ENCODE measurements at places on chromosomes 11 and 22.

GRCh38 chr11:133830931-133831907 lies 14.1 kb downstream of the SPATA19 start:
- DNase-seq, result no peak

DNA sequence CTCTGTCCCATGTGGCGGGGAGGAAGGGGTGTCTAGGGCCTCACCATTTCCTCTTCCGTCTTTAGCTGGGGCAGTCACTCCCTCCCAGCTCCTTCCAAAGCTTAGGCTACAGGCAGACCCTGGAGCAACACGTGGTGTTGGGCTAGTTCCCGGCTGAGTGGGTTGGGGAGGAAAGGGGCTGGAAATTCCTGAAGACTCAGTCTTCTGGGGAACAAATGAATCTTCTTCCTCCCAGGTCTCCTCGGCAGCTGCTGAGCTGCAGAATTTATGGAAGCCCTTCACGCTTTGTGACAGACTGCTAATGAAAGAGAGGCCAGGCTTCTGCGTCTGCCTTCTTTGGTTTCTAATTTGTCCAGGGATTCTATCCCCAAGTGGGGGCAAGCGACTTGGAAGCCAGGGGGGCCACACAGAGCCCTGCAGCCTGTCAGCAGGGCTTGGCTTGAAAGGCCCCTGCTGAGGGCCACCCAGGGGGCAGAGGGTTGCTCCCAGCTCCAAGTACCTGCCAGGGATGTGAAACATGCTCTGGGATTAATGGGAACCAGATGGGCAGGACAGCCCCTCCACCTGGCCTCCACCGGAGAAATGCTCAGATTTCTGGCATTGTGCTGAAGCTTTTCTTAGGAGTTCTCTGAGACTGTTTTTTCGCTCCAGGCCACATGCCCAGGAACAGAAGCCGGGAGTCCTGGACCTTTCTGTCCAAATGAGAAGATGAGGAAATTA lies 123.1 kb downstream of the PKNOX2 start:
- no peak for DNase-seq

- no peak for DNase-seq
Observed at GRCh38 chr11:124310721-124311120, 3.0 kb downstream of the OR8D1 start.

DNA sequence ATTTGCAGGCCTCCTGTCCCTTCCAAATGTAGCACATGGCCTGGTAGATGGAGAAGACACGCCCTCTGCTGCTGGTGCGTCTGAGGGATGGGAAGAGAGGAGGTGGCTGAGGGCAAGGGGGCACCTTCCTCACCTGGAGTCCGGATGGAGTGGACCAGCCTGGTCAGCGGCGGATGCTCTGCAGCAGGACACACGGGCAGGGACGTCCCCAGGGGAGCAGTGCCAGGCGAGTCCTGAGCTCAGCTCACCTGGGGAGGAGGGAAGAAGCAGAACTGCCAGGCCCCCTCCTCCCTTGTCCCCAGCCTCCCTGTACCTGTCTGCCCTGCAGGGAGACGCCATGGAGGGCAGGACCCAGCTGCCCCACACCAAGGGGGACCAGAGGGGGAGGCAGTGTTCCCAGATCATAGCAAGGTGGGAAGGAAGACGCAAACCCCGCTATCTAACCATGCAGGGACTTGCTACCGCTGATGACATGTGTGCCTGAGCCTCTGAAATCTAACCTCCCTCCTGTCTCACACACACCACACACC lies 1495.9 kb downstream of the BRD1 start:
- no peak for DNase-seq

GRCh38 chr11:57313071-57313787 lies 11.5 kb downstream of the TNKS1BP1 start:
- no peak for DNase-seq

- DNase-seq, result peak; percentile 27
Observed at GRCh38 chr11:37450613-37451012, 852.6 kb upstream of the RAG2 start.

GRCh38 chr22:21045585-21046294 lies at the start of gene LRRC74B:
Gene LRRC74B, plus strand, starts transcription at chr22:21045946. Its CDS starts 41 bp downstream, at chr22:21045987.
- DNase-seq, result peak; percentile 22

- no peak for DNase-seq
Observed at GRCh38 chr22:45911601-45912271, 65.2 kb downstream of the WNT7B start.

GRCh38 chr22:43399980-43400358 lies 11.8 kb upstream of the MPPED1 start:
- DNase-seq, result no peak

DNA sequence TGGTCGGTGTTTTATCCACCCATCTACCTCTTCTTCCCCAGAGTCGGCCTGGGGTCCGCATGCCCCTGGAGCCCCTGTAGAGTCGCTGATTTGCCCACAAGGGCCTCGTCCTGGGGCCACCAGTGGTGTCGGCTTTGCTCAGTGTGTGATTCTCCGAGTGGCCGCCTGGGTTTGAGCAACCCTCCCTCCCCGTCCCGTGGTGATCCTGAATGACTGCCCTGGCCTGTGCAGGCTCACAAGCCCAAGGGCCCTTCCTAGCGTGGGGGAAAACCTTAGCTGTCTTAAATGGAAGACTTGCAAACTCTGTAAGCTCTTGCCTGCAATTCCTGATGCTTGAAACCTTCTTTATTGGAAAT lies 128.3 kb downstream of the OSBP2 start:
- no peak for DNase-seq

GRCh38 chr22:25564979-25565677 lies 653 bp downstream of the GRK3 start:
- DNase-seq, result no peak

DNA sequence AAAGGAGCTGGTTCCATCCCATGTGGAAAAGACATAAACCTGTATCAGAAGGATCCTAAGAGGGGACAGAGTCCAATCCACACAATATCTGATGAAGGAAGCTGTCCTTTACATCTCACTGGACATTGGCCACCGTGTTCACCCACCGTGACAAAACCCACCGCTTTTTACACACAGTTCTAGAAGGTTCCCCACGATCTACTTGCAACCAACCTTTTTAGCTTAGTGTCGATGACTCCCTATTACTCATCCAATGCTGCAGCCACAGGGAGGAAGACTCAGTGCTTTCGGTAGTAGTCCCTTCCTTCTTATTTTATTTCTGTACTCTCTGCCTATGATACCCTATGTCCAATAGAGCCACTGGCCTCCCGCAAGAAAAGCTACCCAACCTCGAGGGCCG lies 65.4 kb downstream of the MAPK1 start:
- DNase-seq, result no peak

GRCh38 chr11:130997278-130997677 lies 81.0 kb upstream of the SNX19 start:
- no peak for DNase-seq

DNA sequence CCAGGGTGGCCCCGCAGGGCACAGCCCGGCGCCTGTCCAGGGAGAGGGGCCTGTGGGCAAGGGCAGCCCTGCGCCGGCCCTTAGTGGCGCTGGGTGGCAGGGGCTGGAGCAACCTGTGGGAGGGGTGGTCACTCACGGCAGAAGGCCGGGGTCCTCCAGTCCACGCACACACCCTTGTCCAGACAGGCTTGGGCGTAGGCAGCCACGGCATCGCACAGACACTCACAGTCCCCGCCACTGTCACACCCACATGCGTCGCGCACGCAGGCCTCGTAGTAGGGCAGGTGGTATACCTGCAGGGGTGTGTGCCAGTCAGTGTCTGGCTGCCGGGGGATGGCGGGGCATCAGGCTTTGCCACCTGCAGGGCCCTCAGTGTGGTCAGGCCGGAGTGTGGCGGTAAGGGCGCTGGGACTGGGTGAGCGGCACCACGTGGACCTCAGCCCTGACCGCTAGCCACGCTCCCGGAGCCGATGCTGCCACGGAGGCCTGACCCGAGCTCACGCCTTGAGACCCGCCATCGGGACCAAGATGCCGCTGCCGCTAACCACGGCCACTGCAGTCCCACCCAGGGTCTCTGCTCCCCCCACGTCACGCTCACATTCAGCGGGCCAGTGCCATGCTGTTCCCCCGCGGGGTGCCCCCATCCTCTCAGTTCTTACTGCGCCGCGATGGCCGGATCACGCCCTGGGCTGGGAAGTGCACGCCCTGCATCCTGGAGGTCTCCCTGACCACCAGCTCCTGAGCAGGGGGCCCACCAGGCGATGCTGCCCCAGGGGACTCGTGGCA lies 12.5 kb downstream of the MUC6 start:
- no peak for DNase-seq

DNA sequence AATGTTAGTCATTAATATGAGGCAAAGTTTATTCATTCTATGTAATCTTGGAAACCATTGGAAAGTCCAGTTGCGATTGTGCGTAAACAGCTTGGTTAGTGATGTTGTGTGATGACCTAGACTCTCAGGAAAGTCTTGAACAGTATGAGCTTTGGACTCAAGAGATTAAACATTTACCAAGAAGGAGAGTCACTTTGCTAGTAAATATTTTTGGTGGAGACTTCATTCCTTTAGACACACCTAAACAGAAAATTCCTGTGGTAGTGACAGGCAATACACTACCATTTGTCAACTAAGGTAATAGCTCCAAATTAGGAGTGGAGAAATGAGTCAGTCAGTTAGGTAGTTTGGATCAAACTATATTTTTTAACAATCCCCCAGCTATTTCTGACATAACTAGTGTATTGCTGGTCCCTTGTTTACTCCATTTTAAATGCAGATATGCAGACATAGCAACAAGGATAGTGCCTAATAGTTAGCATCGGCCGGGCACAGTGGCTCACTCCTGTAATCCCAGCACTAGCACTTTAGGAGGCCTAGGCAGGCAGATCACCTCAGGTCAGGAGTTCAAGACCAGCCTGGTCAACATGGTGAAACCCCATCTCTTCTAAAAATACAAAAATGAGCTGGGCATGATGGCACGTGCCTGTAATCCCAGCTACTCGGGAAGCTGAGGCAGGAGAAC lies 89.3 kb downstream of the ARHGAP42 start:
- no peak for DNase-seq

DNA sequence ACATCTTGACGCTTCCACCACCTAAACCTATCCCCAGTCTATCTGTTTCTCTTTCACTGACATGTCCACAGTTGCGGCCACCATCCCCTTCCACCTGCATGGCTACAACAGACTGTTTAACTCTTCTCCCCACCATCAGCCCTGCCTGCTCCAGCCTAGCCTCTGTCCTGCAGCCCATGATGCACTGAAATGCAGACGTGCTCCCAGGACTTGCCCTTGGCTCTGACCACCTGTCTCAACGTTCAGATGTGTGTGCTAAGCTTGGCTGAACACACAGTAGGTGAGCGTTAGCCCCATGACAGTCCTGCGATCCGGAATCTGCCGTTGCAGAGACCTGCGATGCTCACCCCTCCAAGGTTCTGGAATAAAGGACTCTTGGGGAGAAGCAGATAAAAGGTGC lies 22.7 kb downstream of the CBX7 start:
- no peak for DNase-seq

DNA sequence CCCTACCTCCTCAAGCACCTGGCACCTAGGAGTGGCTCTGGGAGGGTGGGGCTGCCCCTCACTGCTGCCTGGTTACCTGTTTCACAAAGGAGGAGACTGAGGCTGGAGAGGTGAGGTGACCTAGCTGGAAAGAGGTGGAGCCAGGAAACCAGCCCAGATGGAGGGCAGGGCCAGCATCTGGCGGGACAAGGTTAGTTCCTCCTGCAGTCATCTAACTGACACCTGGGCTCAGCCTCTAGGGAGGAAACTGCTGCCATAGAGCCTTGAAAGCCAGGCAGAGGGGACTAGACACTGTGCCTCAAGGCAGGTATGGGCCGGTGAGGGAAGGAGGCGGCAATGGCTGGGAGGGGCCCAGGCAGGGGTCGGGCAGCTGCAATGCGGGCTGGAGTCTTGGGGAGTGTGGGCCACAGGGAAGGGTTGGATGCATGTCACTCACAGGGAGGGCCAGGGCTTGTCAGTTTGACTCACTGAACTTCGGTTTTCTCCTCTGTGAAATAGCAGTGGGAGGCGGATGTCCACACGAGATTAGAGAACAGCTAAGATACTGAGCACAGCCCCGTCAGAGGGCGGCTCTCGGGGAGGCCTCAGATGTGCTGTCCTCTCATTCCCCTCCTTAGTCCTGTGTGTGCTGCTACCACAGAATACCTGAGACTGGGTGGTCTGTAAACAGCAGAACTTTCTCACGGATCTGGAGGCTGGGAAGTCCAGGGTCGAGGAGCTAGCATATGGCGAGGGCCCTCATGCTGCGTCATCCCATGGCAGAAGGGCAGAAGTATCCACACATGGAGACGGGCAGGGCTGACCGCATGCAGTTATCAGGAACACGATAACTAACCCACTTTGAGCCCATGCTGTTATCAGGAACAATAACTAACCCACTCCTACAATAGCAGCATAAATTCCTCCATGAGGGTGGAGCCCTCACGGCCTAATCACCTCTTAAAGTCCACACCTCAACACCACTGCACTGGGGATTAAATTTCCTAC lies 16.1 kb downstream of the MGAT3 start:
- DNase-seq, result no peak

DNA sequence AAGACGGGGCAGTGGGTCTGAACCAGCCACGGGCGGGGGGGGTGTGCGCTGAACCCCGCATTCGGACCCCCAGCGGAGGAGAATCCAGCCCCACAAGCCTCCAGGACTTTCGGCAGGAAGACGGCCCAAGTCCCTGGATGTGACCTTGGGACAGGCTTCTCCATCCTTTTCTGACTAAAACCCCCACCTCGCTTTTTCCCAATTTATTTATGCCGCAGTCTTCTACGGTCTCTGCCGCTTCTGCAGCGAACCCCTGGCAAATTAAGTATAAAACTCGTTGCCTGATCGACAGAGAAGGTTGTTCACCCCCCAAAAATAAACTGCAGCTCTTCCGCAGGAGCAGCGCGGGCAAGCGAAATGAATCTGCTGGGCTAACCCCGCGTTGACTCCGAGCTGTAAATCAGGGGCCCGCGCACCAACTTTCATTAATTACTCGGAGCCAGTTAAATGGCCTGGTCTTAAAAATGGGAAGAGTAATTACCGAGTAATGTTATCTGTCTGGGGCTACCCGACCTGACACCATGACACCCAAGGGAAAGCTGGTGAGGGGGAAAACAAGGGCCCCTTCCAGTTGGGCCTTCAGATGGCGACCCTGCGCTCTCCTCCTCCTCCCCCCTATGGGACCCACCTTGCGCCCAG lies 6.6 kb downstream of the WT1 start:
- DNase-seq, result no peak

DNA sequence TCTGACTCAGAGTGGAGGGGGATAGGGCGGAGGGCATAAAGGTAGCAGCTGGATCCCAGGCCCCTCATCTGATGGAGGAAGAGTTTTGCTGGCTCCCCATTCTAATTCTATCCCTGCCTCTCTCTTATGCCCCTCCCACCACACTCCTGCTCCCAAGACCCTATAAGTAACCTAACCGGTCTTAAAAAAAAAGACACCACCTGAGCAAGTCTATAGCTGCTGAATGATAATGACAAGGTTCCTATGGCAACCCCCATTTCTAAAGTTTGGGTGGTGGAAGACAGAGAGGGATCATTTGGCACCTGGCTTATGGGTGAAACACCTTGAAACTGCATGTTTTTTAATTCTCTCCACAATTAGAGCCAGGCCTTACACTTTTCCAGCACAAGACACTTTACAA lies 69.6 kb downstream of the LARGE1 start:
- DNase-seq, result no peak

DNA sequence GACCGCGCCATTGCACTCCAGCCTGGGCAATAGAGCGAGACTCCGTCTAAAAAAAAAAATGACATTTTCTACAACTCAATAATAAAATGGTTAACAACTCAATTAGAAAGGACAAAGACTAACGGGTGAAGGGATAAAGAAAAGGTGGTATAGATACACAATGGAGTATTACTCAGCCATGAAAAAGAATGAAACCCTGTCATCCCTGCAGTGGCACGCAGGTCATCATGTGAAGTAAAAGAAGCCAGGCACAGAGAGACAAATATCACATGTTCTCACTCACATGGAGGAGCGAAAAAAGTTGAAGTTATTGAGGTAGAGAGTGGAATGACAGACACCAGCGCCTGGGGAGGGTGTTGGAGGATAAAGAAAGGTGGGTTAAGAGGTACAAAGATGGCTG lies 39.0 kb downstream of the WNT7B start:
- DNase-seq, result no peak

All from GDM1 (cell line).